ENCODE measurements at places on chromosomes 2 and 18.
A peak's percentile ranks its signal among the peaks of the same experiment; 100 is the strongest.

DNA sequence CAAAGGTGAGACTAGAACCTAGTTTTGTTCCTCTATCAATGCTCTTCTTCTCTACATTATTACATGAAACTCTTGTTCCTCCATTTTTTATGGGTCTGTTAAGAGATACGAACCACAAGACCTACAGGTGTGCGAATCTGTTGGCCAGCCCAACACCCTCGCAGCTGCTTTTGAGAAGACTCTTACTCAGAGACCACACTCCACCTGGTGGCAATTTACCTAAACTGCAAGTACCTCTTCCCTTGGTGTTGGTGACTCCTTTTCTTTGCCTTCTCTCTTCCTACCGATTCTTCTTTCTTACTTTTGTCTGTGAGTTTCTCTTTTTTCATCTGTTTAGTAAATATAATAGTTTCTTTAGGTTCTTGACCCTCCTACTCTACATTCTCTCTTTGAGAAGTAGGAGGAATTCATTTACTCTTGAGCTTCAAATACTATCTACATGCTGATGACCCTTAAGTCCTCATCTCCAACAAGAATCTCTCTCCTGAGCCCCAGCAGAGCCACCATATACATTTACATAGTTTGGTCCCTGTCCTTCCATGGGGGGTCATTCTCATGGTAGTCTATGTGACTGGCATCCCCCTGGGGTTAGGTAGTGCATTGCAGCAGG lies 81.8 kb upstream of the GAREM1 start:
- no peak for DNase-seq

GRCh38 chr2:25358249-25358815 lies 16.6 kb upstream of the DNMT3A start:
- DNase-seq, result no peak

DNA sequence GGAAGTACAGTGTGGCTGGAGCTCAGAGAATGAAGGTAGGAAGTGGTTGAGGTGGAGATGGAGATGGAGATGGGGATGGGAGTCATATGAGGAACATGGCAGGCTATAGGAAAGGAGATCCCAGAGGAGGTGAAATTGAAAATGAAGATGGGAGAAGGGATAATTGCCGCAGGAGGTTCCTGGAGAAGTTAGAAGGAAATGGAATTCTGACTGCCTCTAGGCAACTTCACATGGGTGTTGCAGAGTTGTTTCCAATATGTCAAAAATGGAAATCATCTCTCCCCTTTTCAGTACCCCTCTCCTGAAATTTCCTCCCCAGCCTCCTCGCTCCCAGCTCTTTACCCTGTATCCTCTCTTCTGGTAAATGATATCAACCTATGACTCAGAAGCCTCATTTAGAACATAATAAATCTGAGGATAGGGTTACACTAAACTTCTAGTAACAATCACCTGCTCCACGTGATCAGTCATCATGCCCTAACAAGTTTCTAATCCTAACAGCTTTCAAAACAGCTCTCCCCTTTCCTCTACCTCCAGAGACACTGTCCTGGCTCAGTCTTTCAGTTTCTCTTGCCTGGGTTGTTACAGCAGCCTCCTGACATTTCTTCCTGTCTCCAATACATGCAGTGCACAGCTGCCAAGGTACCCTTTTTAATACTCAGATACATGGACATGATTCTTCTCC lies 201.9 kb upstream of the RBMS1 start:
- DNase-seq, result no peak

DNA sequence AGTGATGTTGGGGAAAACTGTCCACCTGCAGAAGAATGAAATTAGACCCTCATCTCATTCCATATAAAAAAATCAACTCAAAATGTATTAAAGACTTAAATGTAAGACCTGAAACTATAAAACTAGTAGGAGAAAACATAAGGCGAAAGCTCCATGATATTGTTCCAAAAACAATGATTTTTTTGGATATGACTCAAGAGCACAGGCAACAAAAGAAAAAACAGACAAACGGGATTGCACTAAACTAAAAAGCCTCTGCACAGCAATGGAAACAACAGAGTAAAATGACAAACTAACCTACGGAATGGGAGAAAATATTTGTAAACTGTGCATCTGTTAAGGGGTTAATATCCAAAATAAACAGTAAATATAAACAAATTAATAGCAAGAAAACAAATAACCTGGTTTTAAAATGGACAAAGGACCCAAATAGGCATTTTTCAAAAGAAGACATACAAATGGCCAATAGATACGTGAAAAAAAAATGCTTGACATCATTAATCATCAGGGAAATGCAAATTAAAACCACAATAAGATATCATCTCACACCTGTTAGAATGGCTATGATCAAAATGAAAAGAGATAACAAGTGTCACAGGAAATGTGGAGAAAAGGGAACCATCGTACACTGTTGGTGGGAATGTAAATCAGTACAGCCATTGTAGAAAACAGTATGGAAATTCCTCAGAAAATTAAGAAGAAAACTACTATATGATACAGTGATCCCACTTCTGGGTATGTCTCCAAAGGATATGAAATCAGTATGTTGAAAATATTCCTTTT lies 26.6 kb downstream of the LRRFIP1 start:
- DNase-seq, result no peak

- no peak for DNase-seq
These were observed 110.7 kb downstream of the ICA1L start for GRCh38 chr2:202760848-202761247.

GRCh38 chr2:415986-416610 lies 128.2 kb upstream of the ALKAL2 start:
- no peak for DNase-seq

GRCh38 chr18:66931010-66931409 lies 327.1 kb upstream of the CDH19 start:
- DNase-seq, result no peak

DNA sequence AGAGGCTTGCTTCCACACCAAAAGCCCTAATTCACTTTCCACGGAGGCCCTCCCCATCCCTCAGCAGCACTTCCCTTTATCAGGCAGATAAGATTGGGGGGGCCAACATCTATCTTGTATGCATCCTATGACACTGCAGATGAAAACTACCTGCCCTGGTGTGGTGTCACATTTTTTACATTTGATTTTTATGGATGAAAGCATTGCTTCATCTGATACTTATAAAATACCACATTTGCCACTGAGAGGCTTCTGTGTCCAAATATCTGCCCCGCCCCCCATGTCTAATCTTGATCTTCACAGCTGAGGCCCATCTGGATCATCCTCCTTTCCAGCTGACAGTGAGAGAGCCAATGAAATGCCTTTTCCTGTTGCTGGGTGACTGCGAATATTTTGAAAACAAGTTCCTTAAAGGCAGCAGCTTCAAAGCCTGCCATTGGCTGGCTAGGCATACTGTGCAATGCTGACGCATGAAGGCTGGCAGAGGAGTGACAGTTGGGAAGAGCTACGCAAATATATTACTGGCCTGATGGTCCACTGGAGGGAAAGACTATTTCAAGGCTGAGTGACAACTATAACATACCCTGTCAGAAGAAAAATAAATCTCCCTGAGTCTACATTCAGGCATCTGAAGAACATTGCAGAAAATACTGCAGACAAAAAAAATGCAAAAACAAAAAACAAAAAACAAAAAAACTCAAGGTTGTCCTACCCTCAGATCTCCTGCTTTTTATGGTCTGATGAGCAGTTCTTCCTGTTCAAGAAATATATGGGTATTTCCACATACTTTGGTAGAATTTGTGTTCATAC lies 318.7 kb downstream of the PDE11A start:
- DNase-seq, result peak; percentile 10
